ENCODE measurements at places on chromosomes 16 and 17.

DNA sequence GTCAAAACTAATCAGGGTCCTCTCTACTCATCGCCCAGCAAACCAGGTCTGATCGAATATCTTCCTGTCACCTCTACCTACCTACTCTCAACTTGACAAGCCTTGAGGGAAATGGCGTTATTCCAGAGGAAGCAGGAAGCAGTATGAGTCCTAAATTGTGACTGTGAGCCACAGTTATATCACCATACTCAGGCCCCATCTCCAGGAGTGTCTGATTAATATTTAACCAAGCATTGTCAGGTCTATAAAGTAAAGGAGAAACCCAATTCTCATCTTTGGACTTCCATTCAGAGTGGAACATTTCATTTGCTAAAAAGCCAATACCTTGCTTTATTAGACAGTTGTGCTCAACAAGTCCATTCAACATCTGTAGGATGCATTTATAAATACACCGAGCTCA lies 17.8 kb upstream of the CLEC3A start:
- no peak for DNase-seq

DNA sequence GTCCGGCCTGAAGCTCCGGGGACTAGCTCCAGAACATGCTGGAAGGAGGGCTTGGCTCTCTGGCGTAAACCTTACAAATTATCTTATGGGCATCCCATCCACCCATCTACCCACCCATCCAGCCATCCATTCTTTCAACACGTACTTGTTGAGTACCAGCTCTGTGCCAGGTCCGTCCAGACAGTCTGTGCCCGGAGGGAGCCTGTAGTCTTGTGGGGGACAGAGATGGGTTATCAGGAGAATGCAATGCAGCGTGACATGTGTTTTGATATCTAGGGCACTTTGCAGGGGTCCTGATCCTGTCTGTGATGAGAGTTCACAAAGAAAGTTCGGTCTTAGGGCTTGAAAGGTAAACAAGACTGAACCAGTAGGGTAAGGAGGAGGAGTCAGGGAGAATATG lies 4.1 kb upstream of the SLC13A2 start:
- DNase-seq: no peak

- DNase-seq: no peak
Observed at GRCh38 chr17:54906683-54907082, 6.0 kb downstream of the TOM1L1 start.

DNA sequence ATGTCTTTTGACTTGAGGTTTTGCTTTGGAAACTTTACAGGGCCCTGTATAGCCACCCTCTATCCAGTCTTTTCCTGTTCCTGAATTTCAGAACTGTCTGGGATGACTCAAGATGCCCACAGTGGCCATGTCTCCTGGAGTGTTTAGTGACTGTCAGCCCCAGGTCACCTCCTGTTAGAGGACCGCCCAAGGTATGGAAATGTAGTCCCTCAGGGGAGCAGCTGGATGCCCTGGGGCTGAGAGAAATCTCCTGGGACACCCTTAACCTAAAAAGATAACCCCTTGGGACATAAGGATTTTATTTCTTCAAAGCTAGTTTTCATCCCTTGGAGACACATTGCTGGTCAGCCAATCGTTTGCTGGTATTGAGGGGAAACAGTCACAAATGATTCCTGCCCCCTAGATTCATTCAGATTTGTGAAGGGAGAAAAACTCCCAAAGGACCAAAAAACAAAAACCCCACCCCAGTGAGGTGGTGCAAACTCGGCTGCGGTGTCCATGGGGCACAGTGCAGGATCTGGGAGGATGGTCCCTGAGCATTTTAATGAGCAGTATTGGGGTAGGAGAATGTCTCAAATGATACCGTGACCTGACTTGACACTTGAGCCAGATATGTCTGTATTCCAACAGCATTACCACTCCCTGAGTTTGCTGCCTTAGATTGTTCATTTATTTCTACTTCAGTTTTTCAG lies 1.7 kb downstream of the ZNF267 start:
- peak; percentile 41 for DNase-seq

DNA sequence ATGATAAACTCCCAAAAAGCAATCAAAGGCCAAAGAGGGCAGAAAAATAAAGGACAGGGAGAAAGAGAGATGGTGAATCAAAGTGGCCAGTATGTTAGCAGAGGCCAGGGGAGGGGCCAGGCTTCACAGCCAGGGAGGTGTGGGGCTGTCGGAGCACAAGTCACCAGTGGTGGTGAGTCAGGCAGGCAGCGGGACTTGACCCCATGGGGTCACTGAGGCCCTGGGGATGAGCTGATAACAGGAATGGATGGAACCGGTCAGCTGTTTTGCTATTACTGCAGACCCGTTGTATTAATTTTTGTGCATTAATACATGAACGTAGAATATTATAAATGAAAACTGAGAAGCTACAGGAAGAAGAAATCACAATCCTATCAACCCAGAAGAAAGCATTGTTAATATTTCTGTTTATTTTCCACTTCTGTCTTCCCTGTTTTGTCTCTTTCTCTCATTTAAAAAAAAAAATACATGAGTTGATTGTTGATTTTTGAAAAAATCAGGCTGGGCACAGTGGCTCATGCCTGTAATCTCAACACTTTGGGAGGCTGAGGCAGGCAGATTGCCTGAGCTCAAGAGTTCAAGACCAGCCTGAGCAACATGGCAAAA lies 106.9 kb downstream of the SOCS1 start:
- DNase-seq: peak; percentile 33

- peak; percentile 6 for DNase-seq
Observed at GRCh38 chr17:80408872-80409271, 6.1 kb upstream of the ENDOV start.

DNA sequence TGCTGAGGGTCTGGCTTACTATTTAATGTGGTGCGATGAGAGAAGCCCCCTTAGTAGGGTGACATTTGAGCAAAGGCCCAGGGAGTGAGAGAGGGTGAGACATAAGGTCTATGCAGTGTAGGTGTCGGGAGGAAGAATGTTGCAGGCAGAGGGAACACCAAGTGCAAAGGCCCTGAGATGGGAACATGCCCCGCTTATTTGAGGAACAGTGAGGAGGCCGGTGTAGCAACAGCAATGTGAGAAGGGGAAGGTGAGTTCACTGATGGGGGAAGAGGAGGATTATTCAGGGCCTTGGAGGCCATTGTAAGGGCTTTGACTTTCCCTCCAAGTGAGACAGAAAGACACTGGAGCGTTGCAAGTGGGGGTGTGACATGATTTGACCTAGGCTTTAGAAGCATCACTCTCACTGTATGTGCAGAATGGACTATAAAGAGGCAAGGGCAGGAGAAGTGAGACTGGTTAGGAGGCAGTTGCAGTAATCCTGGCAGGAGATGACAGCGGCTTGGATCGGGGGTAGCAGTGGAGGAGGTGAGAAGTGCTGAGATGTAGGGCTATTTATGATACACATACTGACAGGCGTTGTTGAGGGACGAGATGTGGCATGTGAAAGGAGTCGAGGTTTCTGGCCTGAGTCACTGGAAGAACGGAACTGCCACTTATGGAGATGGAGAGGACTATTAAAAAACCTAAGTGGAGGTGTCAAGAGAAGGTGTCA lies 145.3 kb downstream of the SPECC1 start:
- DNase-seq: no peak

DNA sequence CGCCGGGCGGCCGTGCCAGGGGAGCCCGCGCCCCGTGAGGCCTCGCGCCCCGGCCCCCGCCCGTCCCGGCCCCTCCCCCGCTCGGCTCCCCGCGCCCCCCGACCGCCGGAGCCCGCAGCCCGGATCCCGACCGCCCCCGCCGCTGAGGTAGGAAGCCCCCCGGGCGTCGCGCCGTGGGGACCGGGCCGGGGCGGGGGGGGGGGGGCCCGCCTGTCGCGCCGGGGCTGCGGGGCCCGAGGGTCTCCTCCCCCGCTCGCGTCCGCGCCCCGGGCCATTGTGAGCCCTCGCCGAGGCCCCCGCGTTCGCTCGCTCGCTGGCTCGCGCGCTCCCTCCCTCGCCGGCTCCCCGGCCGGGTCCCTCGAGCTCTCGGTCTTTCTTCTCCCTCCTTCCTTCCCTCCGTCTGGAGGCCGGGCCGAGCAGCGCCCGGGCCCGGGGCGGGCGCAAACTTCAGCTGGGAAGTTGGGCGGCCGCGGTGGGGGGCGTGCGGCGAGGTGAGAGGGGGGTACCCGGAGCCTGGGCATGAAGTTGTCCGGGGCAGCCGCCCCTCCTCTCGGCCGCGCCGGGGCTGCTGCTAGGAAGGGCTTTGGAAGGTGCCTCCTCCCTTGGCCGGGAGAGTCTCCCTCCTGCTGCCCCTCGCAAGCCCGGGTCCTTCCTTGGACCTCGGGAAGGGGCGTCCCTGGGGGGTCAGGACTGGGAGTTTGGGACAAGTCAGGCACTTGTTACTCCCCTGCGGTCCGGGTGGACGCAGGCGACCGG lies 419 bp downstream of the GLIS2 start:
- no peak for DNase-seq

GRCh38 chr16:48596326-48596725 lies 13.7 kb downstream of the N4BP1 start:
- DNase-seq: no peak

- DNase-seq: peak; percentile 8
Observed at GRCh38 chr17:33560165-33560564, 267.1 kb upstream of the ASIC2 start.

GRCh38 chr16:84600343-84601229 lies 17.3 kb downstream of the COTL1 start:
- no peak for DNase-seq

- DNase-seq: peak; percentile 16
Observed at GRCh38 chr17:63138713-63139112, 172.7 kb downstream of the TANC2 start.

DNA sequence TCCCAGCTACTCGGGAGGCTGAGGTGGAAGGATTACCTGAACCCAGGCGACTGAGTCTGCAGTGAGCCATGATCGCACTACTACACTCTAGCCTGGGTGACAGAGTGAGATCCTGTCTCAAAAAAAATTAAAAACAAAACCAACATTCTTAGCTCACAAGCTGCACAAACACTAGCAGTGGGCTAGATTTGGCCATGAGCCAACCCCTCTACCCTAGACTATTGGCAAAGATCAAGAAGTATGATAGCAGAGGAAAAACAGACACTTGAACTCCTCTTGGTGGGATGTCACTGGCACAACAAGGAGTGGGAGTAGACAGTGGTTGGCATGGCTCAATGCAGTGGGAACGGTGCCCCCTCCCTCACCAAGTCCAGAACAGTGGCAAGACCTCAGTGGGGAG lies 19.6 kb upstream of the RIPOR1 start:
- DNase-seq: no peak

DNA sequence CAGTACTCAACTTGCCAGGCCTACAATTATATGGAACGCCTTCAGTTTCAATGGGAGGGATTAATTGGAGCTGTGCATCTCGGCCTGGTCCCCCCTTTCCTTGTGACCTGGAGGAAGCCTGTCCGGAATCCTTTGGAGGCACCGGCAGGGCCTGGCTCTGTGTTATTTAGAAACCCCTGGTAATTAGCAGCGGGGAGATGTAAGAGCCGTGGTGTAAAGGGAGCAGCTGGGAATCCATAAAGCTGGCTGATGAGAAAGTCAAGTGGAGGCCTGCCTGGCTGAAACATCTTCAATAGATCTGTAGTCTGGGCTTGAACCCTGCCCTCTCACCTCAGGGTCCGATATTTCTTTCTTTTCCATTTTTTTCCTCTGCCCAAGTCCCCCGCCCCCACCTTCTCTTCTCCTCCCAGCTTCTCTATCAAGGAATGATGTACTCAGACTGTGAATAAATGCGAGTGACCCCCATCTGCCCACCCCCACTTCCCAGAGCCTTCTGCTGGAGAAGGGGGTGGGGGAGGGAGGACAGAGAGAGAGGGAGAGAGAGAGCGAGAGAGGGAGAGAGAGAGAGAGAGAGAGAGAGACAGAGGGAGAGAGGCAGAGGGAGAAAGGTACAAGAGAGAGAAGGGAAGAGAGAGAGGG lies 495.5 kb upstream of the ZFHX3 start:
- no peak for DNase-seq

DNA sequence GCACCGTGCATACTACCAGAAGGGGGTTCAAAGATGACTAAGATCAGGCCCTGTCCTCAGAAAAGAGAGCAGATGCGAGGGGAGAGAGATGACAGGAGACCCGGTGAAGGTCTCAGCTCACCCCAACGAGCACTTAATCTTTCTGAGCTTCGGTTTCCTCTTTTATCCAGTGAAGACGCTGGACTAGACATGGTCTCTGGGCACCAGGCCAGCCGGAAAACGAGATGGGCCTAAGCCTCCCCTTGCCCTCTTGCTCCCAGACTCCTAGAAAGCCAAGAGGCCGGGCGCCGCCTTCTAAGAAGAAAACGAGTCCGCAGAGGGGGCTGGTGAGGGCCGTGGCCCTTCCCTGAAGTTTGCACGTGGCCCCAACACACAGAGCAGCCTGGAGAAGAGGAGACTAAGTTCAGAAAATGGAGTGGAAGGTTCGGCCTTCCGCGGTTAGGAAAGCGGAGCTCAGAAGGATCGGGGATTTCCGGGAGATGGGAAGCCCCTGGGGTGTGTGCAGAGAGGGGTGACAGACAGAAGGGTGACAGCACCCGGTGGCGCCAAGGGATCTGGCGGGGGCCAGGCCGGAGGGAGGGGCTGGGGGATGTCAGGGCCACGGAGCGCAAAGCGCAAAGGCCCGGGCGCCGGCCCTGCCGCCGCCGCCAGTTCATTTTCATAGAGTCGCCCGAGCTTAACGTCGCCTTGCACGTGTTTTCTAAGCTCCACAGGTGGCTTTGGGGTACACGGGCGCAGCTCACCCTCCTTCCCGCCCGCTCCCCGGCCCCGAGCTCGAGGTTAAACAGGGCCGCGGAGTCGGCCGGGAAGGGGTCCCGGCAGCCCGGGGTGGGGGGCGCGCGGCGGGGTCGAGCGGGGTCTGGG lies 42.1 kb upstream of the BHLHA9 start:
- no peak for DNase-seq

DNA sequence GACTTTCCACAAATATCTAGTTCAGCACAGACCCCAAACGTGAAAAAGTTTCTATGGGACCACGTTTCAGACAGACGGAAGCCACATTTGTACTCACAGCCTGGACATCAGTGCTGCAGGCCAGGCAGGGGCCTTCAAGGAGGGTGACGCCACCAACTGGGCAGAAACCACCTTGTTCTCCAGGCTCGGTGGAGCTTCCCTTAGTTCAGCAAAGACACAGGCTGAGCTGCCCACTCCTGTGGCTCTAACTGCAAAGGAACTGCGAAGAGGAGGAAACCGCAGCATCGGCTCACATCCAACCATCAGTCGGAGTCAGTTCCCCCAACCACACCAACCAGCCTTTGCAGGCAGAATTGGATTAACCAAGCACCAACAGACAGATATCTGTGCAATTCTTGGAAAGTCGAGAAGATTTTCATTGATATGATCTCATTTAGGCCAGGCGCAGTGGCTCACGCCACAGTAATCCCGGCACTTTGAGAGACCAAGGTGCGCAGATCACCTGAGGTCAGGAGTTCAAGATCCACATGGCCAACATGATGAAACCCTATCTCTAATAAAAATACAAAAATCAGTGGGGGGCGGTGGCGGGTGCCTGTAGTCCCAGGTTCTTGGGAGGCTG lies 73.3 kb upstream of the CNEP1R1 start:
- DNase-seq: no peak

- no peak for DNase-seq
Observed at GRCh38 chr17:43901861-43902589, 5.3 kb downstream of the MPP2 start.

- DNase-seq: no peak
Observed at GRCh38 chr16:28093385-28093725, 29.8 kb upstream of the GSG1L start.

DNA sequence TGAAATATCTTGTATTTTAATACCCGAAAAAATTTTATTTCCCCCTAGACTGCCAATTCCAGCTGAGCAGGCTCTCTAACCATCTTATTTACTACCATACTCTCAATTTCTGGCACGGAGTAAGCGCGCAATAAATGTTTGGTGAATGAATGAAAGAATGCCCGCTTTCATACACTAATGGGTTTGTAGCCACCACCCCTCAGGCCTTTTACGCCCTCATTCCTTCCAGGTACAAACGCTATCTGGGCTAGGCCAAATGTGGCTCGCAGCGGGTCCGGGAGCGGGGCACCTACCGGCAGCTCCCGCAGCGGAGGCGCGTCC lies 536 bp upstream of the PLD2 start:
- no peak for DNase-seq

Measured in fibroblast of mammary gland (primary cell).